ENCODE measurements at places on chromosomes 7 and 10.

GRCh38 chr7:7834761-7835160 is 116.4 kb upstream of the RPA3 start:
- no peak for DNase-seq

DNA sequence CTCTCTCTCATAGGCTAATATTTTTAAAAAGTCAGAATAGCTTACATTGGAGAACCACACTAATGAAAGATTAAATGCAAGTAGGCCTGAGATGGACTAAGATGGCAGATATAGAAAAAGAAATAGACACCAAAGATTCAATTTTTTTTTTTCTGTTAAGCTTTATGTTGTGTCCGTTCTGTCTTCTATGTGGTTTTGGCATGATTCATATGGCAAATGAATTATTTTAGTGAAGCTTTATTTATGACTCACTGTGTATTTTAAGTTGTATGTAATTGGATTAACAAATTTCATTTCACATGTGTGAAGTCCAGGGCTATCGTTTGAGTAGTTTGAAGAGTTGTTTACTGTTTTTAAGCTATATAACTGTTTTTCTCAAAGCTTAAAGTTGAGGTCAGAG is 214.8 kb downstream of the CAMK1D start:
- DNase-seq = no peak

DNA sequence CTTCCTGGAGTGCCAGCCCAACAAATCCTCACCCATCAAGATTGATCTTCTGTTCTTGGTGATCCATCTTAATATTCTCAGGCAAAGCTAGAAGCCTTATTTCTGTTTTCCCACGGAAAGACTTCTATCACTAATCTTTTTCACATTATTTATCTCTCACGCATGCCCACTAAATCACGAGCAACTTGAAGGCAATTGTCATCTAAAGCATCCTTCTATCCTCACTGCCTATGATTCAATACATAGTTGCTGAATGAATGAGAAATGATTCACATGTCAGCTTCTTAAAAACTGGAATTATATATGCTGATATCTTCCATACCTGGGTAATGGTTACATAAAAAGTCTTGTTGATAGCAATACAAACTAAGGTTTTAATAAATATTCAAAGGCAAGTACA is 12.6 kb upstream of the COL1A2 start:
- DNase-seq = no peak

- DNase-seq = no peak
Observed at GRCh38 chr7:92667816-92668535, 77.8 kb upstream of the FAM133B start.

GRCh38 chr10:113915540-113915939 is 61.1 kb downstream of the NHLRC2 start:
- no peak for DNase-seq

DNA sequence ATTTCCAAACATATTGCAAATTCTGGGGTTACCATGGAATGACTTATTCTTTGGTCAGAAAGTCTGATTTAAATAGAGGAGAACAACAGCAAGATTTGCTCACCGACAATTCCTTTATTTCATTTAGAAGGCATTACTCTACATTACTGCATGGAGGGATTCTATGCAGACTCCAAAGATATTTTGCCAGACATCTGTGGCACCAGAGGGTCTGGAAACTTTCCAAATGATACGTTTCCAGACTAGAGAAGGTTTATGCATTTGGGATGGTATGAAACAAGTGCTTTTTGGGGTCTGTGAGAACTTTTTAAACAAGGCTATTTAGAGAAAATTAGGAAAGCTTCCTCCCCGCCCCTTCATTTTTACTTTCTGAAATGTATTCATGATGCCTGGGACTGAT is 125.3 kb downstream of the SAMD9 start:
- no peak for DNase-seq

- peak; percentile 19 for DNase-seq
Observed at GRCh38 chr10:104300736-104301292, 31.8 kb downstream of the GSTO2 start.

- no peak for DNase-seq
Observed at GRCh38 chr7:67359900-67360299, 363.3 kb downstream of the TYW1 start.

DNA sequence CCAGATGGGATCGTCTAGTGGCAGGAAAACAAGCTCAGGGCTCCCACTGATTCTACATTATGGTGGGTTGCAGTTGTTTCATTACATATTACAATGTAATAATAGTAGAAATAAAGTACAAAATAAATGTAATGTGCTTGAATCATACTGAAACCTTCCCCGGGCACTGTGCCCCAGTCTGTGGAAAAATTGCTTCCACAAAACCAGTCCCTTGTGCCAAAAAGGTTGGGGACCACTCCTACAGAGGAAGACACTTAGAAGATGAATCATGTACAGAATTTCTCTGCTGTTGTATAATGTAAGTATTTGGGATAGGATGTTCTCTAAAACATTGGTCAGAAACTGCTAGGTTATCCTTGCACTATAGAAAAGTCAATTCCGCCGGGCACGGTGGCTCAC is 11.3 kb upstream of the PHYH start:
- no peak for DNase-seq

DNA sequence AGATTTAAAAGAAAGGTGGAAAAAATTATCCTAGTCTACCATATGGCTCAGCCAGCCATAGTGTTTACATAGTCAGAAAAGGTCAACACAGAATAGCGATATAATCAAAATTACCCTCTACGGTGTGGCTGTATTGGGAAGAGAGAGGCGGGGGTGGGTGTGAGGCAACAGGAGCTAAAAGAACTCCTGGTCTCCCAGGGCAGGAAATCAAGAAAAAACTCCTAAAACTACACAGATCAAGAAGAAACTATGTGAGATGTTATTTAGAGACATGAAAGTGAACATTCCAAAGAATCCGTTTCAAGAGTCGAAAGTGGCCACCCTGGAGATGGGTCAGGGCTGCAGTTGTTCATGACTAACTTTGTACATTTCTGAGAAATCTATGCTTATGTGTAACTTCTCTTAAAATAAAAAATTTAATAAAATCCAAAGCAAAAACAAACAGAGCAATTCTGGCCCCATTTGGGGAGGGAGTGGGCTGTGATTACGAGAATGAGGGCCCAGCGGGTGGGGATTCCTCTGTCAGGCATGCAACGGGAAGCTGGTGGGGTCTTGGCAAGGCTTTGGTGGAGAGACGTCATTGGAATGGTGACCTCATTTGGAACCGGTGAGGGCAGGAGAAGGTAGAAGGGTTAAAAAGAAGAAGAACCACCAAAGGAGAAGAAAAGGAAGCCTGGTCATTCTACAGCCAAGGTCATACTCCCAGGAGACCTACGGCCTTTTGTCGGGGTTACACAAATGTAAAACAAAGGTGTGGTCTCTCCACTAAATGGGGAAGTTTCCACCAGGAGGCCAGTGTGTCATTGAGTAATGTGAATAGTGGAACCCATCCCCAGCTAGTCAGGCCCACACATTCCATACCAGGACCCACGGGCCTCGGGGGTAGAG is 71.2 kb upstream of the DUSP5 start:
- DNase-seq = no peak

Measured in nephron progenitor cell (in vitro differentiated cells).